ENCODE measurements at places on chromosomes 2 and 18. TPM values are rescaled to one million over a fixed set of nuclear protein-coding genes. Genes with fewer than 3 reads are reported as not detected.

DNA sequence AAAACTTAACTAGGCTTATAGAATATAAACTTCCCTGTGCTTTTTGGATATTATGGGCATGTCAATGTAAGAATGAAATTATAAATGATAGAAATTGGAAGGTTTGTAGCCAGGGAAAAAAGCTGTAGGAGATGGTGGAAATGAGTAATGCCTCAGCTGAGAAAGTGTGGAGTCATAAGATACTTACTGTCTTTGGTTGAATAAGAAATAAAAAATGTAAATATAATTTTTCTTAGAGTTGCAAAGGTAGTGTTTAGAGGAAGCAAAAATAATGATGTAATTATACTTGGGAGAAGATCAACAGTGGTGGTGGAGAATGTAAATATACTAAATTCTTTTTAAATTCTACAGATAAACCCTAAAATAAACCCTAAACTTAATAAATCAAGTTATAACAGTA, 26.2 kb upstream of the RND3 start:
- peak; percentile 79 for DNase-seq

DNA sequence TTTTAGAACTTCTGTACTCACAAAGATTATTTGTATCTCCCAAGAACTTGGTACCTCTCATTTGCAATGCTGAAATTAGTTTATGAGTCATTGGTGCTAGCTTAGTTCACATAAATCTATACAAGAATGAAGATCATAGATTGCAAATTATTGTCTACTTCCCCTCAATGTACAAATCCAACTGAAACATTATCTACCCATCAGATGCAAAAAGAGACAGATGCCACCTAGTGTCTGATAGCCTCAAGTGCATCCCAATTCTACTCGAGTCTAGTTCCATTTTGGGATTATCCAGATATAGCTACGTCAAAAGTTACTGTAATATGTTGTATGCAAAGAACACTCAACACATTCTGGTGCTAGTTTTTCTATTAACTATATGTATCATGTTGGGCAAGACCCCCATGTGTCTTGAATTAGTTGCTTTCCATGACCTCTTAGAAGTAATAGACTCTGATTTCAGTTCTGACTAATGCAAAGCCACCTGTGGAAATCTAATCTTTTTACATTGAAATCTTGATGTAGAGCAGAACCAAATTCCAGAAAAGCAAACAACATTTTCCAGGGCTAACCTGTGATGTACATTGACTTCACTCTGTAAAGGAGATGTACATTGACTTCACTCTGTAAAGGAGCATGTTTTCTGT, 210.0 kb downstream of the RBM43 start:
- DNase-seq = peak; percentile 64

DNA sequence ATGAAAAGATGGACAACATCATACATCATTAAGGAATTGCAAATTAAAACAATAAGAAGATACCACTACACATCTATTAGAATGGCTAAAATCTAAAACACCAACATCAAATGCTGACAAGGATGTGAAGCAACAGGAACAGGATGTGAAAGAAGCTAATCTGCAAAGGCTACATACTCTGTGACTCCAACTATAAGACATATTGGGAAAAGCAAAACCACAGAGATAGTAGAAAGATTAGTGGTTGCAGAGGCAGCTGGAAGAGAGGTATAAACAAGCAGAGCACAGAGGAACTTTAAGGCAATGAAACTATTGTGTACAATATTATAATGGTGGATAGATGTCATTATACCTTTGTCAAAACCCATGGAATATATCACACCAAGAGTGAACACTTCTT, 393.7 kb upstream of the RAB6C start:
- DNase-seq = no peak

- DNase-seq = no peak
These were observed 207.0 kb downstream of the ZNF407 start for GRCh38 chr18:74804677-74805076.

- no peak for DNase-seq
These were observed 307.1 kb downstream of the NRXN1 start for GRCh38 chr2:50724837-50725236.

- peak; percentile 52 for DNase-seq
These were observed 89.4 kb upstream of the MAP2 start for GRCh38 chr2:209334188-209335017.

The MYOM1 gene
- total RNA-seq = 0.86 TPM

The CTLA4 gene
- not detected for total RNA-seq

All from fibroblast of villous mesenchyme (primary cell).